Left renal cortex interstitium (tissue), 4 donors: ENCODE measurements at places on chromosomes 7 and 10. TPM values are rescaled to one million over a fixed set of nuclear protein-coding genes. Genes with fewer than 3 reads are reported as not detected.

CHAT gene
- not detected for polyA plus RNA-seq

CFAP43 gene
- 33.7 TPM for polyA plus RNA-seq

- DNase-seq: no peak
Observed at GRCh38 chr10:129784291-129784690, 179.8 kb downstream of the EBF3 start.

DNA sequence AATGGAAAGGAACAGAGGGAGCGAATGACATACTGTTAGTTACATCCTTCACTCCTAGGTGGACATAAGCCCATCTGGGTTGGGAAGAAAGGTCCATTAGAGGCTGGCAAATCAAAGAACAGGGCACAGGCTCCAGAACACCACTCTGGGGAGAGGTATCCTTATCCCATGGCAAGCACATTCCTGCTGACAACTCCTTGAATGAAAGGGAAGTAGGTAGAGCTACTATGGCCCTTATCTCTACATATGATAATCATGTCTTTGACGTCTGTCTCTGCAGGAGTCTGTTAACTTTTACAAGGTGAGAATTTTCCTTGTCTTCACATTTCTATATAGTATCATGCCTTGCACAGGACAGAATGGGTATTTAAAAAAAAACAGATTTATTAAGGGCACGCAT lies 10.4 kb downstream of the DENND11 start:
- DNase-seq: no peak

DNA sequence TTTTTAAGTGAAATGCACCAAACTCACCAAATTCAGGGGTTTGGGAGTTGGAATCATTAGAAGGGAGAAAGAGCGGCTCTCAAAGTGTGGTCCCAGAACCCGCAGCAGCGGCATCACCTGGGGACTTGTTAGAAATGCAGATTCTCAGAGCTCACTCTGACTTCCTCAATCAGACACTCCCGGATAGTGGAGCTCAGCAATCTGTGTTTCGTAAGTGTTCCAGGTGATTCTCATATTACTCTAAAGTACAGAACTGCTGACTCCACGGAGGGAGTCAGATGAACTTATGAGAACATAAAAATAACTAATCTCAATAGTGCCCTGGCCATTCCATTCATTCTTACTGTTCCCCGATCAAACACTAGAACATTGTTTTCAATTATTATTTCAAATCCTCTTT lies 358.7 kb upstream of the MYO3A start:
- DNase-seq: no peak

DNA sequence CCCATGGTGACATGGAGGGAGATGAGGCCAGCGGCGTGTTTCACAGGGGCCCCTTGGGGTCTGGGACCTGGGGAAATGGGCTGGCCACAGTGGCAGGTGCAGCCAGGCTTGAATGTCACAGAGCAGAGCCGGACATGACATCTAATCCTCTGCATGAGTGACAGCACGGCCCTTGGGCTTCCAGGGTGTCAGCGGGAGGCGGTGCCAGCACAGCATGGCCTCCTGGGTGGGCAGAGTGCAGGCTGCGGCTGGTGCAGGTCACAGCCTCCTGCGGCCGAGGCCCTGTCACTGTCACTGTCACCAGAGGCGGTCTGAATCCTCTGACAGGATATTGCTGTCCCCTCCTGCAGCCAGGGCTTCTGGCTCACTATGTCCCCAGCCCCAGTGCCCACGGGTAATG lies 18.2 kb downstream of the BHLHA15 start:
- no peak for DNase-seq

DNA sequence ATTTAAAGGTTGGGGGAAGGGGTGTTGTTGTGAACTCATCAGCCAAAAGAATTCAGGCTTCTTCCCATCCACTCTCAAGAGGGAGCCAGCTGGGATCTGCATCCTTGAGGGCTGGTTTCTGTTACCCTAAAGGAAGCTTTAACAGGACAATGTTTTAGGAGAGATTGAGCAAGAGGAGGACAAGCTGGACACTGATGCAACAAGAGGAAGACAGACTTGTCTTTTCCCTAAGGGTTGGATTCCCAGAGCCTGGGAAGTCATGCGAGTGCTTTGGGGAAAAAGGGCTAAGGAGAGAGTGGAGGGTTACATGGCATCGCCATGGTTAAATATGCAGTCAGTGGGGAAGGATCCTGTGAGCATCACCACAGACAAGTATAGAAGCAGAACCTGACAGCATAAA lies 47.6 kb upstream of the PDE1C start:
- DNase-seq: no peak

- no peak for DNase-seq
Observed at GRCh38 chr7:99086944-99087343, 57.0 kb downstream of the SMURF1 start.

TFPI2 gene
- 14.1 TPM for polyA plus RNA-seq

- DNase-seq: no peak
Observed at GRCh38 chr10:98224996-98225395, 43.0 kb downstream of the LOXL4 start.
